Psoas muscle (tissue), 8 donors: ENCODE measurements at places on chromosomes 12 and 14.

DNA sequence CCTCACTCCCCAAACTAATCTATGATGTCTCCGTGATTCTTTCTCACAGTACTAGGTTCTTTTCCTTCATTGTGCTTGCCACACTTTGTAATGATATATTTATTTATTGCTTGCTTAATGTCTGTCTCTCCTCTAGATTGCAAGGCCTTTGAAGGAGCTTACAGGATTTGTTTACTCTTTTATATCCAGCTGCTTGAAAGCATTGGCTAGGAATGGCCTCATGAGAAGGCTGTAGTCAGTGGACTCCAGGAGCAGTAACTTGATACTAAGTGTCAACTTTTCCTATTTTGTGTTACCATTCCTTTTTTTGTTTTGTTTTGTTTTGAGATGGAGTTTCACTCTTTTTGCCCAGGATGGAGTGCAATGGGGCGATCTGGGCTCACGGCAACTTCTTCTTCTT lies 7.3 kb upstream of the FAM234B start:
- H3K36me3 ChIP-seq = no peaks in the 10 kb centered on the region
- H3K4me3 ChIP-seq = no peak overlapping the region
- no peaks in the 10 kb centered on the region for H3K27me3 ChIP-seq
- H3K4me1 ChIP-seq = no peaks in the 10 kb centered on the region
- no peak for DNase-seq

GRCh38 chr14:31927348-31927832 lies 149.7 kb upstream of the ARHGAP5 start:
- H3K36me3 ChIP-seq = no peaks in the 10 kb centered on the region
- peak overlapping the region; percentile 25 for H3K4me3 ChIP-seq
- H3K27me3 ChIP-seq = no peaks in the 10 kb centered on the region
- peak overlapping the region; percentile 80 for H3K27ac ChIP-seq
- no peak for DNase-seq
- peaks cover 19% of the 10 kb centered on the region for H3K4me1 ChIP-seq

DNA sequence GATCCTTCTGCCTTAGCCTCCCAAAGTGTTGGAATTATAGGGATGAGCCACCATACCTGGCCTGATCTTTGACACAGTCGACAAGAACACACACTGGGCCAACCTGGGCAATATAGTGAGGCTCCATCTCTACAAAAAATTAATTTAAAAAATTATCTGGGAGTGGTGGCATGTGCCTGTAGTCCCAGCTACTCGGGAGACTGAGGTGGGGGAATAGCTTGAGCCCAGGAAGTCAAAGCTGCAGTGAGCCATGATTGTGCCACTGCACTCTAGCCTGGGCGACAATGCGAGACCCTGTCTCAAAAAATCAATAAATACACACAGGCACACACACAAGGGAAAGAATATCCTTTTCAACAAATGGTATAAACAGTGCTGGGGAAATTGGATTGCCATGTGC lies 6.1 kb upstream of the OS9 start:
- DNase-seq = no peak
- no peaks in the 10 kb centered on the region for H3K4me1 ChIP-seq
- no peak overlapping the region for H3K4me3 ChIP-seq
- H3K27ac ChIP-seq = no peak overlapping the region

GRCh38 chr12:30635385-30635784 lies 60.3 kb downstream of the IPO8 start:
- no peak overlapping the region for H3K27ac ChIP-seq
- no peaks in the 10 kb centered on the region for H3K27me3 ChIP-seq
- no peak for DNase-seq
- no peaks in the 10 kb centered on the region for H3K4me1 ChIP-seq
- H3K36me3 ChIP-seq = peaks cover 79% of the 10 kb centered on the region
- no peak overlapping the region for H3K4me3 ChIP-seq

GRCh38 chr14:106875503-106875902 lies 1349.1 kb downstream of the TMEM121 start:
- H3K27me3 ChIP-seq = peaks cover 4% of the 10 kb centered on the region
- H3K4me3 ChIP-seq = no peak overlapping the region
- H3K36me3 ChIP-seq = no peaks in the 10 kb centered on the region
- no peaks in the 10 kb centered on the region for H3K4me1 ChIP-seq
- no peak overlapping the region for H3K27ac ChIP-seq

GRCh38 chr12:87518481-87518880 lies 510.7 kb downstream of the C12orf50 start:
- no peak overlapping the region for H3K27ac ChIP-seq
- H3K4me1 ChIP-seq = no peaks in the 10 kb centered on the region
- DNase-seq = no peak
- H3K4me3 ChIP-seq = no peak overlapping the region
- no peaks in the 10 kb centered on the region for H3K36me3 ChIP-seq
- H3K27me3 ChIP-seq = no peaks in the 10 kb centered on the region

- peak overlapping the region; percentile 61 for H3K4me3 ChIP-seq
- peaks cover 13% of the 10 kb centered on the region for H3K4me1 ChIP-seq
- DNase-seq = peak; percentile 56
- no peak overlapping the region for H3K27ac ChIP-seq
- H3K27me3 ChIP-seq = peaks cover 41% of the 10 kb centered on the region
Measured at GRCh38 chr12:1630133-1630826, 1.2 kb downstream of the WNT5B start.

DNA sequence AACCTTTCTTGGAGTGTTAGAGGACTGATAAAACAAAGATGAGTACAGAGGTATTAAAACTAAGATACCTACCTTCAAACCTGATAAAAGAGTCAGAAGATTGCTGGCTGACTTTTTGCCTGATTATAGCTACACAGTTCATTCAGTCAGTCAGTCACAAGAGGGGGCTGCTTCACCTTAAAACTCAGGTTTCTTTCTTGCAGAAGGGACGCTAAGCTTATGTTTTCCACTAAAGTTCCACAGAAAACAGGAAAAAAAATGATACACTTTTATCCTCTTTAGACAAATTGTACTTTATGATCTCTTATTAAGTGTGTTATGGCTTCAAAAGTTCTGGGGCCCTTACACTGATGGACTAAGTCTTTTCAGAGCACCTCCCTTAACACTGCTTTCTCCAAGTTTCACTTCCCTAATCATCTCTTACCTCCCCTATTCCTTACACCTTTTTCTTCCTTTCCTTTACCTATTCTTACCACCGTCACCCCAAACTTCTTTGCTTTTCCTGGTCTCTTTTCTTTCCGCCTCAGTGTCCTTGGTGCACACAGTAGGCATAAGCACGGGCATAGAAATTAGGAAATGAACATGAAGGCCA lies 448.7 kb upstream of the OR4E1 start:
- H3K4me1 ChIP-seq = no peaks in the 10 kb centered on the region
- no peaks in the 10 kb centered on the region for H3K27me3 ChIP-seq
- no peak overlapping the region for H3K4me3 ChIP-seq
- no peaks in the 10 kb centered on the region for H3K36me3 ChIP-seq
- no peak for DNase-seq

DNA sequence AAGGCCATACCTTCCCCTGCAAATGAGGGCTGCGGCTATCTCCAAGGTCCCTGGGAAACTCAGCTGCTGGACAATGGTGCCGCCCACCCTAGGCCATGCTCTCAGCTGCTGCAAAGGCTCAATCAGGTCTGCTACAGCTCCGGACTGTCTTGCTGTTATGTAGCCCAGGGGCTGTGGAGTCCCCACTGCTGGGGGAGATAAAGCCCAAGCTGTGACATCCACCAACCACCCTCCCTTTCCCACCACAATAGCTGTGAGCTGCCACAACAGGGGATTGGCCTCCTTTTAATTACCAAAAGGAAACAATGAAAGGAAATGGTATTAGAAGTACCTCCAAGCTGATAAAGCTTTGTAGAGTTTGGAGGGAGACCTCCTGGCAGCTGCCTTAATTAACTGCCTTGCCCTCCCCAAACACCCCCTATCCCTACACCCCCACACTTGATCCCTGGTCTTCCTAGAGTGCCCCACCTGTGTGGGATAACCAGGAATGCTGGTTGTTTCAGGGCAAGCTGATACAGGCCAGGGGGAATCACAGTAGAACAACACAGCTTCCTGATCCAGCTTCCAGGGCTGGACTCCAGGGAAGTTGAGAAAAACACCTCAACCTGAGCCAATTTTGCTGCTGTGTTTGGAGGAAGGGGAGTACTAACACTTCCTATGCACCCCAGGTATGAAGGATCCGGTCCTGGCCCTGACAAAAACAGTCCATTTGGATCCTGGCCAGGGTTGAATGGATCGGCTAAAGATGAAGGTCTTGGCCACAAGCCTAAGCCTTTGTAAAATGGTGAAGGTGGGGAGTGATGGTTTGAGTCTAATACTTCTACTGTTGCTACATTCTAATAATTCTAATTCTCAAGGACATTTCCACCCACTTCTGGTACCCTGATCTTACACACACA lies at the start of gene VWF:
Gene VWF, minus strand, starts transcription at position 260 of the 899 bp plus-strand sequence. CDS start 1,474 bp downstream, outside the sequence.
- H3K4me1 ChIP-seq = no peaks in the 10 kb centered on the region
- no peak for DNase-seq
- H3K36me3 ChIP-seq = no peaks in the 10 kb centered on the region
- H3K27me3 ChIP-seq = no peaks in the 10 kb centered on the region
- peak within 1 kb of the TSS; percentile 60 for H3K4me3 ChIP-seq

GRCh38 chr12:118107011-118107410 lies 3.2 kb upstream of the VSIG10 start:
- no peaks in the 10 kb centered on the region for H3K27me3 ChIP-seq
- H3K36me3 ChIP-seq = no peaks in the 10 kb centered on the region
- H3K27ac ChIP-seq = no peak overlapping the region
- no peak overlapping the region for H3K4me3 ChIP-seq
- DNase-seq = no peak

DNA sequence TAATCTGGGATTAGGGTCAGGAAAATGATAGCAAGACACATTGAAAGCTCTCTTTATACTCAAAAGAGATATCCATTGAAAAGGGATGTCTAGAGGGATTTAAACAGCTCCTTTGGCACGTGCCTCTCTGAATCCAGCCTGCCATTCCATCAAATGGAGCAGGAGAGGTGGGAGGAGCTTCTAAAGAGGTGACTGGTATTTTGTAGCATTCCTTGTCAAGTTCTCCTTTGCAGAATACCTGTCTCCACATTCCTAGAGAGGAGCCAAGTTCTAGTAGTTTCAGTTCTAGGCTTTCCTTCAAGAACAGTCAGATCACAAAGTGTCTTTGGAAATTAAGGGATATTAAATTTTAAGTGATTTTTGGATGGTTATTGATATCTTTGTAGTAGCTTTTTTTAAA lies 25.4 kb upstream of the PLEKHD1 start:
- H3K4me3 ChIP-seq = no peak overlapping the region
- no peaks in the 10 kb centered on the region for H3K27me3 ChIP-seq
- no peak for DNase-seq
- H3K36me3 ChIP-seq = peaks cover 3% of the 10 kb centered on the region
- no peak overlapping the region for H3K27ac ChIP-seq

DNA sequence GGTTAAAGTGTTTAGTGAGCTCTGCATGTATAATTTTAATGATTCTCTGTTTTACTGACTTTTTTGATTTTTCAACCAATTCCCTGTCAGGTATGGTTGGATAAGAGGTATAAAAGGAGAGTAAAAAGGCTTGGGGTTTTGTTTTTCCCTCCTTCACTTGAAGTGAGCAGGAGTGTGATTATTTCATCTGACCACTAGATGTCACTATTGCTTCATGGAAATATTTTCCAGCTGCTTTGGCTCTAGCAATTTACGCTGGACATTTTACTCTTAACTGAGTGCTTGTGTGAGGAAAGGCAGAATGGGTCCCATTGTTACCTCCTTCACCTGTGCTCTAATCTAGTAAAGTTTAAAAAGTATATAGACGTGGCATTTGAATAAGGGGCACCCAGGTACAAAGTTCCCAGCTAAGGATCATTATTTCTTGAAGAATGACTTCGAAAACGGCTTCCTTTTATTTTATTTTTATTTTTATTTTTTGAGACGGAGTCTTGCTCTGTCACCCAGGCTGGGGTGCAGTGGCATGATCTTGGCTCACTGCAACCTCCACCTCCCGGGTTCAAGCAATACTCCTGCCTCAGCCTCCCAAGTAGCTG lies 66.5 kb downstream of the TBC1D30 start:
- no peak overlapping the region for H3K4me3 ChIP-seq
- H3K36me3 ChIP-seq = no peaks in the 10 kb centered on the region
- no peak for DNase-seq
- peaks cover 3% of the 10 kb centered on the region for H3K27me3 ChIP-seq
- no peak overlapping the region for H3K27ac ChIP-seq

DNA sequence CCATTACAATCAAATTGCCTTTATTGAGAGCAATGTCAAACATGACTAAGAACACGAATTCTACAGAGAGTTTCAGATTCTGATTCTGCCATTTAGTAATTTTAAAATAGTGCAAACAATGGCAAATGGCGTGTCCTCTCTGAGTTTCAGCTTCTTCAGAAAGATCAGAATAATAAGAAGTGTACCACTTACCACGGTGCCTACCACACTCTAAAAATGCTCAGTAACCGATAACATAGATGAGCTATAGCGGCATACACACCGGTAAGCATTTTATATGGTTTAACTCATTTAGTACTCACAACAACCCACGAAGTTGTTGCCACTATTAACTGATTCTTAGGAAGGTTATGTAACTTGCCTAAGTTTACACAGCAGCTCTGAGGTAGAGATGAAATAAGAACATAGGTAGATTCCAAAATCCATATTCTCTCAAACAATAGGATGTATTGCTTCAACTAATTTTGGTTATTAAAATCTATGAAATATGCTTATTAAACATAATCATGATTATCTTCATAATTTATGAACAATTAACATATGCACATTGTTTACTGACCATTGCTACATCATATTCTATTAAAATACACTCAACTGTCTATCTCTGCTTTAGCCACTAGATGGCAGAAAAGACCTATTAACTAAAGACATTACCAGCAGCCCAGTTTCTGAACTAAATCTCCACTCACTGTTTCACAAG lies 38.3 kb downstream of the SLC6A15 start:
- no peak for DNase-seq
- no peaks in the 10 kb centered on the region for H3K27me3 ChIP-seq
- no peak overlapping the region for H3K4me3 ChIP-seq
- H3K4me1 ChIP-seq = no peaks in the 10 kb centered on the region
- no peak overlapping the region for H3K27ac ChIP-seq

DNA sequence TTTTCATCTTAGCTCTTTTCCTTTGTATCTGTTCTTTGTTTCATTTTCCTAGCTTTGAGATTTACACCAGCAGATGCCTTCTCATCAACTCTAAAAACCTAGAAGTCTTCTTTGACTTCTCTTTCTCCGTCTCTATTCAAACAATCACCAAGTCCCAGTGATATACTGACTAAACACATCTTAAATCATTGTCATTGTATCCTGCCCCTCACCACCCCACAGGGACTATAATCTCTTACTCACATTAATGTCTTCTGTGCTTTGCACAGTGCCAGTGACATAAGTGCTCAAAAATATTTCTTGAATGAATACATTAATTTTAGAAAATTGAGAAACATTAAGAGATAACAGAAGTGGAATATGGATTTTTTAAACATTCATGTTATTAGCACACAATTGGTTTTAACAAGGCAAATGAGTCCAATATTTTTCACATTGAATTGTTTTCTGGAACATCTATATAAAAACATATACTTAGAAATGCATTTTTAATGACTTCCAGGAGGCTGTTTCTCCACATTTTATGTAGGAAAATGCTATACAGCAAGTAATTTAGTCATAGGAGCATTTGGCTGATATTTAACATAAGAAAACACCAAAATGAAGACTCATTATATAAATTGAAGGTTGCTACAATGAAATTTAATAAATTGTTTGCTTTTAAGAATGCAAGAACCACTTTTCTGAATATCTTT lies 472.8 kb upstream of the PRICKLE1 start:
- no peaks in the 10 kb centered on the region for H3K27me3 ChIP-seq
- DNase-seq = no peak
- H3K27ac ChIP-seq = no peak overlapping the region
- no peaks in the 10 kb centered on the region for H3K36me3 ChIP-seq
